Stimulated activated CD4-positive, alpha-beta T cell treated with anti-CD3 and anti-CD28 coated beads, Interleukin-4, amount 100 ng/mL, for 24 hours (primary cell): ENCODE measurements at places on chromosomes 3 and 15.
A peak's percentile ranks its signal among the peaks of the same experiment; 100 is the strongest.

- no peak for DNase-seq
These were observed 3.5 kb downstream of the RFTN1 start for GRCh38 chr3:16509721-16510619.

DNA sequence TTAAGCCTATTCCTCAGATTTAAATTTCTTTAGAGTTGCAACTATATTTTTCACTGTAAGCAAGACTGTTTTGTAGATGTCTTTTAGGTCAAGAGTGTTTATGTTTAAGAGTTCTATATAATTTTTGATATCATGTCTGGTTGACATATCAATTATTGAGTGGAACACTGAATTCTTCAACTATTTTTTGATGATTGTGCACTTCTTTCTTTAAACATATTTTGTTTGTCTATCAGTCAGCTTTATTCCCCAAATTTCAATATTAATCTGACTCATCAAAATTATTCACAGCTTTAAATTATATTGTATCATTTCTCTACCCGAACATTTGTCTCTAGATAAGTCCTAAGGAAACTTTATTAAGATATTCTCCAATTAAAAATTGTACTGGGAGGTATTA lies 933.6 kb upstream of the ROBO1 start:
- no peak for DNase-seq

- DNase-seq, result no peak
These were observed 6.3 kb downstream of the VPS39 start for GRCh38 chr15:42201801-42202200.

- DNase-seq, result no peak
These were observed 46.2 kb upstream of the ADGRG7 start for GRCh38 chr3:100563228-100563627.

DNA sequence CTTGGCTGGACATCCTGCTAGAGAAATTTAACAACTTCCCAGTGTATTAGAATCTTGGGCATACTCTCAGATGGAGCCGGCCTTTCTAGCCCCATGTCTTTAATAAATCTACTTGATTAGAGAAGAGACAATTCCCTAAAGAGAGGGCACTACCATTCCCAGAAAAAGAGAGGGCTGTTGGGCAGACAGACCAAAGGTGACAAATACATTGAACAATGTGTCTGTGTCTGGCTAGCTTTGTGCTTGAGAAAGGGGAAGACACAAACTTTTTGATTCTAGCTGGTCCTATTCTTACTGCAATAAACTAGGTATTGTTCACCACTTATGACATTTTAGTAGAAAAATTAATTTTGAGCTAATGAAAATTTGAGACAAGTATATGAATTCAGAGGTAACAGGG lies 57.7 kb downstream of the DUT start:
- no peak for DNase-seq

DNA sequence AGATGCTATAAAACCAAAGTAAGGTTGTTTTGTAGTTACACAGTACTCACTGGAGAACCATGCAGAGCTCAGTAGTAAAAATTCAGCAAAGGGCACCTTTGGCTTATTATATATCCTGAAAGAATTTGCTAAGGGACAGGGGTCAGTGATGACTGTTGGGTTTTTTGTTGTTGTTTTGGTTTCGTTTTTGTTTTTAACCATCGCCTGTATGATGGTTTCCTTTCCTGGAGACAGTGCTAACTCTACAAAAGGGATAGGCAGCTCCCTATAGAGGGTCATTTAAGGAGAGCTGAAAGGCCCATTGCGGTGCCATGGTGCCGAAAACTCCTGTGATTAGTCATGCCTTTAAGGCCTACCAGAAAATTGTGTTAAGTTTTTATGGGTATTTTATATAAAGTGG lies 118.2 kb upstream of the GOLIM4 start:
- no peak for DNase-seq

- DNase-seq, result no peak
These were observed 236.9 kb upstream of the TRIM42 start for GRCh38 chr3:140441006-140441405.

DNA sequence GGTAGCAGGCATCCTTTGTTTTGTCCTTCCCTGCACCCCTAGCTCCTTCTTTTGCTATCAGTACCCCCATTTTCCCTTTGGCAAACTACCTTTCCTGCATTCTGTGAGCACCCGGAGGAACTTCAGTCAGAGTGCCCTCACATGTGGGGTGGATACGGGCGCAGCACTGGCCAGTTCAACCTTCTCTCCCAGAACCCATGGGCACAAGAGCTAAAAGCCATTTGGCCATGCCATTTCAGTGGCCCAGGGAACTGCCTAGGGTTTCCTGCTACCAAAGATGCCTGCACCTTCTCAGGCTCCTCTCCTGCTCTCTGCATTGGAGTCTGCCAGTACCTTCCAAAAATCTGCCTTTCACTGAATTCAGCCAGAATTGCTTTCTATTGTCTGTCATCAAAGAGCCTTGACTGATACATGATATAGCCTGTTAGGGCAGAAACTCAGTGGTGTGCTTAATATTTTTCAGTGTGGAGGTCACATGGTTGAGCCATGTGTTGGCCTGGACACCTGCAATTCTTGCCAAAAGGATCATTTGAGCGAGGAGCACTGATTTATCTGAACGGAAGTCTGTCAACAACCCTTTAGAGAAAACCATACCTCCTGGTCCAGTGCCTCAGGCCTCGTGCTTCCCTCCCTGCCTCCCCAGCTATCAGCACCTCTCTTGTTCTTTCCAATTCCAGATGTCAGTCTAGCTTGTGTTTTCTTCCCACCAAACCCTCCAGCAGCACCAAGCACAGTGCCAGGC lies 27.0 kb upstream of the HHATL start:
- DNase-seq, result no peak

DNA sequence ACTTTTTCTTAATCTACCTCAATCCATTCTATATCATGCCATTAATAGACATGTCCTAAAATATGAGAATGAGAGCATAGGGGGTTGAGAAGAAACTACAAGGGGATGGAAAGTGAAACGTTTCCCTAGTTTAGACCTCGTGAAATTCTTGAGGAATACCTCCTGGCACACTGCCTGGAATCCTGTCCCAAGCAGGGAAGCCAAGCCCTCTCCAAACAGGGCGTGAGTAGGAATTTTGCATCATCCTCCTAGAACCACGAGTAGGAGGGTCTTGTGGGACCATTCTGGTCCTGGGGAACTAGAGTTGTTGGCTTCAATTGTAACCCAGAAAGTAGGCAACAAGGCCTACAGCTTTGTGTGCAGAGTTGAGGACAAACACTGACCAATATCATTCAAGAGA lies 19.6 kb upstream of the C3orf80 start:
- DNase-seq, result no peak

DNA sequence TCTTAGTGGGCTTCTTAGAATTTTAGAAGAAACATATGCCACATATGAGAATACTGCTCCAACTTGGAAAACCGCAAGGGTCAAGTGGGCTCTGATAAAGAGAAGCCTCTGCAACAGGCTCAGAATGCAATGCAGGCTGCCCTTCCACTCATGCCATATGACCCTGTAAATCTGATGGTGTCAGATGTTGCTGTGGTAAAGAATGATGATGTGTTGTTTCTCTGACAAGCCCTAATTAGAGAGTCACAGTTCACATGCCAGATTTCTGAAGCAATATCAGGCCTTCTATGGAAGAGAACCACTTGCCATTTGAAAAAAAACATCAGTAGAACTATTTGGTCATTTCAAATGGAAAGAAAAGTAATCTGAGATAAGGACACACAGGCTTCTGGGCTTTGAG lies 749.6 kb downstream of the AGBL1 start:
- no peak for DNase-seq

DNA sequence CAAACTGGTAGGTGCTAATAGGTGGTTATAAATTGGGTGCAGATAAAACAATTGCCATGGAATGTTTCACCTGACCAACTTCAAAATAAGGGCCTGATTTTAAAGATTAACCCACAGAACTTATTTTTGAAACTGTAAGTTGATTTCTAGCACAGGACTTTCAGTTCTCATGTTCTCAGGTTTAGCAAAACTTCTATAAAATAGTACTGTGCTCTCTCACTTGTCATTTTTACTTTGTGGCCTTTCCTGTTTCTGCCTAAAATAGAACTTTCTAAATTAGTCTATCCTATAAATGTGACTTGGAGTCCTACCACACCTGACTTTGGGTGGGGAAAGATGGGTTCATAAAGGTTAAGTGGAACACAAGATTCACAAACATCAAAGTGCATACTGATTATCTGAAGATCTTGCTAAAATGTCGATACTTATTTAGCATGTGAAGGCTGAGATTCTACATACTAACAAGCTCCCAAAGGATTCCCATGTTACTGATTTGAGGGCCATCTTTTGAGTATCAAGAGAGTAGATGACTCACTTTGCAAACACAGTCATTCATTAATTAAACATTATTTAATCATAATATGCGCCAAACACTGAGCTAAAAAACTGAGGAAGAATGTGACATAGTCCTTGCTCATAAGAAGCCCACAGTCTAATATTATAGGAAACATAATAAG lies 38.6 kb downstream of the BTLA start:
- no peak for DNase-seq

DNA sequence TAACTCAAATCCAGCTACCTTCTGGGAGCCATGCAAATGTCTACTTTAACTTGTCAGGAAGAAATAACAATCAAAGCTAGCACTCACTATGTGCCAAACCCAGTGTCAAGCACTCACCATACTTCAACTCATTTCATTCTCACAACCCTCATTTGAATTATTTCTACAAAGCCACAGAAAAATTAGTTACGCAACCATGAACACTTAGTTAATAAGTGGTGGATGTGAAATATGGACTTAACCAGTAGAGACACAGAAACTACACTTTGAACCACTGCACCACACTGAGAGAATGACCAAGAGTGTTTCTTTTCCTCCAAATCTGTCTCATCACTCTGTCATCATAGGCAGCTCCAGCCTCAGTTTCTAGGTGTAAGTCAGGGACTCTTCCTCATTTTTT lies 91.0 kb upstream of the MBNL1 start:
- no peak for DNase-seq

- peak; percentile 61 for DNase-seq
These were observed 4.8 kb upstream of the CSK start for GRCh38 chr15:74776821-74777768.

GRCh38 chr3:81980596-81981494 lies 219.4 kb upstream of the GBE1 start:
- no peak for DNase-seq

DNA sequence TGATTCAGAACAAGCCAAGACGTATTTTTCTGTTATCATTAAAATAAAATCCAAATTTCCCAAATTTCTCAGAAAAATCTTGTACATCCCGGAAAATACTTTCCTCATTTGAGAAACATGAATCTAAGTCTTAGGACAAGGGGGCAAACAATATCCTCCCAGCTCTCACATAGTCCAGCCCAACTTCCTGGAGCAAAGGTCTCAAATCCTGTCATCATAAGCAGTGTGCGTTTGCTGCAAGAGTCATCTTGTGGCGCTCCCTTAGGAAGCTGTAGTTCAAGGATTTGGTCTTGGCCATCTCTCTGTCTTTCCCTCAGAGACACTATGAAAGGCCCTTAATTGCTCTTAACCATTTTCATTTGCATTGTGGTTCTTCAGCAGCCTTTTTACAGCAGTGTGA lies 57.5 kb upstream of the GSK3B start:
- no peak for DNase-seq

DNA sequence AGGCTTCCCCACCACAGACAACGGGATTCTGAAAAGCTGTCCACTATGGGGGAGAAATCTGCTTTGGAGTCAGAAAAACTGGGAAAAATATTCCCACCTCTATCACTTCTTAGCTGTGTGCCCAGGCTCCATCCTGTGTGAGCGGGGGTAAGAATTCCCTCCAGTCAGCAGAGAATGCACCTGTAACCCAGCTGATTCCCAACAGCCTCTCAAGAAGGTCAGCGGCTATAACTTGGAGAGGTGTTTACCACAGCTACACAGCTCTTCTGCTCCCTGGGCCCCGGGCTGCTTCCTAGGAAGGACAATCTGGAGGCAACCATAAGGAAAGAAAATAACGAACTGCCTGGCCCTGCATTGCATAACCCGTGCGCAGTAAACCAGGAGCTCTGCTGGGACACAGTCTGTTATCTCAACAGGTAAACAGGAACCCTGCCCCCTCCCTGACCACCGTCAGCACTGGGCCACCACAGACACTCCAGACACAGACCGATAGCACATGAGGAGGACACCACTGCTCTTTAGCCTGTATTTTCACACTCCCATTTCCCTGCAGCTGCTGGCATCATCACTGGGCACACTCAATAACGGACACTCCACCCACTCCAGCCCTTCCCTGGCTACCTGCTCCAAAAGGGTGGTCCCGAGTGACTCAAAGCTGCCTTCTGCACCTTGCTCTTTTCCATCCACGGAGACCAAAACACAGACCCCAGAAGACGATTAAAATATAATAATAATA lies 2.1 kb downstream of the RAB43 start:
- peak; percentile 18 for DNase-seq
